ENCODE measurements at places on chromosomes 1 and 21.

GRCh38 chr21:28308516-28308915 is 684.2 kb downstream of the LTN1 start:
- DNase-seq, result no peak

DNA sequence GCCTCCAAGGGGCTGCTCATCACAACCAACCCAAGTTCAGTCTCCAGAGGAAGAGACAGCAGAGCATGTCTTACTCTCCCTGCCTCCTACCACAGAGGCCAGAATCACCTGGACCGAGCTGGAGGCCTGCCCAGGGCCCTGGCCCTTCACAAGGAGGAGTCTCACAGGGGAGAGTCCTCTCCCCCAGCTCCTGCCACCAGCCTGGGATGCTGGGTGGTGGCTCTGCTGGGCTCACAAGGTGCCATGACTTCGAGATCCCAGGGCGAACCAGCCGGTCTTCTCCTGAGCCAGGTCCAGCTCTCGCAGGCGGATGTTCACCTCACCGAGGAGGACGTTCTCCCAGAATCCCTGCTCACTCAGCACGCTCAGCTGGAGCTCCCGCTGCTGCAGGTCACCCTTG is 13.0 kb upstream of the PPP1R15B start:
- no peak for DNase-seq

- DNase-seq, result peak; percentile 67
Measured at GRCh38 chr1:48202030-48202752, 20.3 kb upstream of the SLC5A9 start.

DNA sequence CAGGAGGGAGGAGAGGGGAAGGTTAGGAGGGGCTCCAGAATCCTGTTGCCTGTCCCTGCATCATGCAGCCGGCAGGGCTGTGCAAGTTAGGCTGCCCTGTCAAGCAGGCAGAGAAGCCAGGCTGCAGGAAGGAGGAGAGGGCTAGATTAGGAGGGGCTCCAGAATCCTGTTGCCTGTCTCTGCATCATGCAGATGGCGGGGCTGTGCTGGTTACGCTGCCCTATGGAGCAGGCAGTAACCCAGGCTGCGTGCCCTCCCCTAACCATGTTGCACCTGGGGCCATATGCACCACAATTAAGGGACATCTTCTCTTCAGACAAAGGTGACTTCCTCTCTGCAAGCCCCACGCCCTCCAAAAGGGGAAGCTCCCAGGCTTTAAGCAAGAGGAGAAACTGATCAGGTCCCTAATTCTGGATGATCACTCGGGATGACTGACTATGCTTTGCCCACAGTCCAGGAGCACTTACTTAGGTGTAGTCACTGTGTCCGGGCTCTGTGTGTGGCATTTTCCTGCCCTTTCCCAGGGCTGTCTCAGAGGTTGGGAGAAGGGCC is 457.4 kb downstream of the SETD4 start:
- DNase-seq, result no peak

GRCh38 chr1:58864654-58865053 is 80.8 kb upstream of the JUN start:
- no peak for DNase-seq

- DNase-seq, result no peak
Measured at GRCh38 chr21:18940791-18941190, 537.2 kb upstream of the TMPRSS15 start.

All from WERI-Rb-1 (cell line).